CD8-positive, alpha-beta memory T cell (primary cell): ENCODE measurements at places on chromosomes 5 and 9. TPM values are rescaled to one million over a fixed set of nuclear protein-coding genes. Genes with fewer than 3 reads are reported as not detected.

DNA sequence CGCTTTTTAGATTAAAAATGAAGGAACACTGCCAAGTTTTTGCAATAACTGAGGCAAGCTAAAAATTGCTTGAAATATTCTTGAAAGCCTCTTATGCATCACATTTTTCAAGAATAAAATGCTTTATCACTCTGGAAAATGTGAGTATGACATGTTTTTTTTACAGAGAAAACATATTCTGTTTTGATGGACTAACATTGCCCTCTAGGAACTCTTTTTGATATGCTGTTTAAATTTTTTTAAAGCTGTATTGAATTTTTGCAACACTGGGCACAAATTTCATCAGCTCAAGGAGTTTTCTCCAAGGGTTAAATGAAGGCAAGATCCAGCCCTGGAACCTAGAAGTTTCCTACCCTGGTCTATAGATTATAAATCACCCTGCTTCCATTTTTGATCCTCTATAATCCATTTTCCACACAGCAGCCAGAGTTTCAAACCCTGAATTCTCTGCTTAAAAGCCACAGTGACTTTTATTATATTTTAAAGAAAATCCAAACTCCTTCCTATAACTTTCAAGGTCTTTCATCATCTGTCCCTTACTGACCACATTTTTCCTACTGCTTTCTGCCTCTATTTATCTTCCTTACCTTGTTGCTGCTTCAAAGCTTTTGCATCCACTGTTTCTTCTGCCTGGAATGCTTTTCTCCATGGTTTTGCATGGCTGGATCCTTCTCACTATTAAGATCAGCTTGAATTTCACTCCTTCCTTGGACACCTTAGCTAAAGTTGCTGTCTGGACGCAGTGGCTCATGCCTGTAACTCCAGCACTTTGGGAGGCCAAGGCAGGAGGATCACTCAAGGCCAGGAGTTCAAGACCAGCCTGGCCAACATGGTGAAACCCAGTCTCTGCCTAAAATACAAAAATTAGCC is 60.9 kb downstream of the IL31RA start:
- DNase-seq, result no peak

Gene ZFP2
- polyA plus RNA-seq, result 0.98 TPM

DNA sequence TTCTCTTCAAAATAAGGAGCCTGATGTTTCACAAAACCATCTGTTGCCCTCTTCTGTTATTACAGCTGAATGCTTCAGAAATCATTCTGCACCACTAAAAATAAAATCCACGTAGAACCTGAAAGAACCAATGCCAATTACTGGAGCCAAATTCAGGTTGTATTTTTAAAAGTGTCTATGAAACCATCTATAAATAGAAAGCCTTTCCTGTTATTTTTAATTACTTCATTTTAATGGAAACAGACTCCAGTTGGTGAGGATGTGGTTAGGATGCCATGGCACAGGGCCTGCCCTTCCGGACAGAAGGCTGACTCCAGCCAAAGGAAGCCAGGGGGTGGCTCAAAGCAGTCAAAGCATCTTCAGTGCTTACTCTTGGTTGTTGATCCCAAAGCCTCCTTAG is 119.8 kb downstream of the TENT4A start:
- DNase-seq, result no peak

DNA sequence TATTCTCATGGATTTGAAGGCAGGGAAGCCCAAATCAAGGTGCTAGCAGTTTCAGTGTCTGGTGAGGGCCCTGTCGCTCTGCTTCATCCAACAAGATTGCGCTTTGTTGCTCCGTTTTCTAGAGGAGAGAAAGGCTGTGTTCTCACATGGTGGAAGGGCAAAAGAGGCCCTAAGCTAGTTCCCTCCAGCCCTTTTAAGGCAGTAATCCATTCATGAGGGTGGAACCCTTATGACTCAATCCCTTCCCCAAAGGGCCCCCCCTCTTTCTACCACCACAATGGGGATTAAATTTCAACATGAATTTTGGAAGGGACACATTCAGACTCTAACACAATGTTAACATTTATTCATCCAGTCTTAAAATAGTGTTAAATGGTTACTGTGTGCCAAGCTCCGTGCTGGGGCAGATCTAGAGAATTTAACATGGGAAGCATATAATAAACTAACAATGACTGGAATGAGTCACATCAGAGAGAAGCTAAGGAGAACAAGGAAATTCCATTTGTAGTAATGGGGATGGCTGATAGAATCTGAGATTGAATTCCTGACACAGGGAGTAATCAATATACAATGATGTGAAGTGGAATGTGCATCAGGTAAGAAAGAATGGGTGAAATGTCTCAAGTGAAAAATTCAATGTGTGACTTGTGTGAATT is 382.8 kb upstream of the ZNF608 start:
- DNase-seq, result no peak

Gene SMIM32
- polyA plus RNA-seq, result not detected

Gene CD274
- polyA plus RNA-seq, result 6.1 TPM

DNA sequence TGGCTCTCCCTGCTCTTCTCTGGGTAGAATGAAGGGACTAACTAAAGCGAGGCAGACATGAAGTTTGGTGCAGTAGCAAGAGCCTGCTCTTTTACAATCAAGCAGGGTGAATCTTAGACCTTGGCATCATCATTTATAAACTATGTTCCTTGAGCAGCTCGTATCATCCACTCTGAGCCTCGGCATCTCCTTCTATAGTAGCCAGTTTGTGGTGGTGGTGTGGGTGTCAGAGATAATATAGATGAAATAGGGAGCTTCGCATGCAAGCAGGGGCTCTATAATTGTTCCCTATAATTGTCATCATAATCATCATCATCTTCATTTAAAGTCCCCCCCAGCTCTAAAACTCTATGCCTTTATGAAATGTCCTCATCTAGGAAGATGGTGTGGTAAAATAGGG is 72.5 kb upstream of the SAP30L start:
- no peak for DNase-seq

GRCh38 chr5:50947906-50948683 is 281.7 kb downstream of the PARP8 start:
- no peak for DNase-seq

- DNase-seq, result no peak
Measured at GRCh38 chr5:137320056-137321045, 178.8 kb downstream of the SPOCK1 start.

Gene IFNB1
- polyA plus RNA-seq, result not detected

DNA sequence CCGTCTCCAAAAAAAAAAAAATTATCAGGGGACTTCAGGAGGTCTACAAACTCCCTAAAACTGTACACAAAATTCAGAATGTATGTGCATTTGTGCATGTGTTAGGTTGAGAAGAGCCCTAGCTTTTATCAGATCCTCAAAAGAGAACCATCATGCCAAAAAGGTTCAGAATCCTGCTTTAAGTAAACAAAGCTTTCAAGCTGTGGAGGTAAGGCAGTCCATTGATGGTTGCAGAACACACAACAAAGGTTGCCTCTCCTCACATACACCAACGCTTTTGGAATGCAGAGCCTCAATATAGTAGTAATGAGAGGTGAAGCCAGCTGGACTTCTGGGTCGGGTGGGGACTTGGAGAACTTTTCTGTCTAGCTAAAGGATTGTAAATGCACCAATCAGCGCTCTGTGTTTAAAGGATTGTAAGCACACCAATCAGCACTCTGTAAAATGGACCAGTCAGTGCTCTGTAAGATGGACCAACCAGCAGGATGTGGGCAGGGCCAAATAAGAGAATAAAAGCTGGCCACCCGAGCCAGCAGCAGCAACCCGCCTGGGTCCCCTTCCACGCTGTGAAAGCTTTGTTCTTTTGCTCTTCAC is 57.9 kb upstream of the RNF38 start:
- no peak for DNase-seq

DNA sequence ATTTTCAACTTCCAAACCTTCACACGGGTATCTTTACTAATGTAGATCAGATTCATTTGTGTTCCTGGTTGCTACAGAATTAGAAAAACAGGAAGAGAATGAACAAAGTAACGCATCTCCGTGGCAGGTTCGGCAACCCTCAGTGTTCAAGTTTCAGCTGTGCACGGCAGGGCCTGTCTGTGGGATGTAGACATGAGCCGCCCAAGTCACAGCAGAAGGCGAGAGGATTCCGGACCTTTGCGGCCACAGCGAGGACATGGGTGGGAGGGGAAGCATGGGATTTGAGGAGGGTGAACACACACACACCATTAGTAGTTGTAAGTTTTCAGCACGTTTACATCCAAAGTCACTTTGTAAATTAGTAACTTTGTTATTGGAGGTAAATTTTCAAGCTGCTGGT is 31.7 kb upstream of the CEP72 start:
- DNase-seq, result no peak

DNA sequence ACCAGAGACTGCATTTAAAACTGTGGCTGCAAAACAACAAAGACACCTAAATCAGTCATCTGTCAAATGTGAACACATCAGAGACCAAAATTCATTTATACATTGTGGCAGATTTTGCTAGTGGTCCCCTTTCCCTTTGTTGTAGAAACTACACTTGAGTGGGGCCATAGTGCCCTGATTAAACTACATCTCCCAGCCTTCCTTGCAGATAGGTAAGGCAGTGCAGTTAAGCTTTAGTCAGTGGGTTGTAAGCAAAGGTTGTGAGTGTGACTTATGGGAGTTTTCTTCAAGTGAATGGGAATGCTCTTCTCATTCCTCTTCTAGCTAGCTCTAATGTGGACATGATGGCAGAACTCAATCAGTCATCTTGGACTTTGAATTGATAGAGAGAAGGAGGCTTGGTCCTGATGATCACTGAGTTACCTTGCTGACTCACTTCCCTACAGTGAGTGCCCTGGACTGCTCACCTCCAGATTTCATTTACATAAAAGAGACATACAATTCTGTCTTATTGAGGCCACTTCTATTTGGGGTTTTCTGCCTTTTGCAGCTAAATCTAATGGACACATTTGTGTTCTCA is 35.2 kb upstream of the SPARC start:
- DNase-seq, result no peak

Gene PGM5
- not detected for polyA plus RNA-seq
